ENCODE measurements at places on chromosomes 3 and 15.

DNA sequence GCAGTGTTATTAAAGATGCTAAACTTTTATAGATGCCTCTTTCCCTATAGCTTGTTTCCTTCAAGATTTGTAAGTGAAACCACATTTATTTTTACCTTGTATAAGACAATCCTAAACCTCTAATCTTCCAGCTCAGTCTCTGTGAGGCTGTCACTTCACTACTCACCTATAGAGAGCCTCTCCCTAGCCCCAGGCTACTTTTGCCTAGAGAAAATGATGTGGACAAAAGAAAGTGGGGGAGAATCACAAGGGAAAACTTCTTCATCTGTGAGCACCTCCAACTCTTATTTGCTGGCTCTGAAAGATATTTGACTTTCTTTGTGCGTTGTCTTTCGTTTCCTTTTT is 74.9 kb upstream of the SCN5A start:
- no peak for DNase-seq

GRCh38 chr3:70006089-70006488 is 6.6 kb downstream of the SAMMSON start:
- no peak for DNase-seq

- no peak for DNase-seq
Measured at GRCh38 chr15:34266751-34267150, 41.9 kb downstream of the EMC4 start.

DNA sequence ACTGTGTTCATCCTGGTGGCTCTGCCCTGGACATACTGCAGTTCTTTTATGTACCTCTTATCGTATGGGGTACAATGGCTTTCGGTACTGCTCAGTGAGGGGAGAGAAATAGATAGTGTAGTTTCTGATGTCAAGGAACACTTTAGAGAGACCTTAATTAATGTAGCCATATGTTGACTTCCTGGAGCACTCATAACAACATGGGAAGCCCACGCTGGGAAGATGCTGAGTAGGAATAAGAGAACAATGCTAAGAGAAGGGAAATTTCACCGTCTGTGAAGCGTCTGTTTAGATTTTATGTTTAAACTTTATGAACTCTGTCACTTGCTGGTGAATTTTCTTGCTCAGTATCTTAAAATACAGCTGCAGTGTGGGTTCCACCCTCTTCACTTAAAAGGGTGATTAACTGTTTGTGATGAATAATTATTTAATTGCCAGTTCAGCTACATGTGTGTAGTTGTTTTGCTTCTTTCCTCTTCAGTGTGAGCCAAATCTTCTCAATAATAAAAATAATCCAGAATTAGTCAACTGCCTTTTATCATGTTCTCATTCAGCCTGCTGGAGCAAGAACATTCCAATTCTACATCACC is 373.1 kb upstream of the TPRG1 start:
- no peak for DNase-seq
